ENCODE measurements at places on chromosomes 1 and 21.

DNA sequence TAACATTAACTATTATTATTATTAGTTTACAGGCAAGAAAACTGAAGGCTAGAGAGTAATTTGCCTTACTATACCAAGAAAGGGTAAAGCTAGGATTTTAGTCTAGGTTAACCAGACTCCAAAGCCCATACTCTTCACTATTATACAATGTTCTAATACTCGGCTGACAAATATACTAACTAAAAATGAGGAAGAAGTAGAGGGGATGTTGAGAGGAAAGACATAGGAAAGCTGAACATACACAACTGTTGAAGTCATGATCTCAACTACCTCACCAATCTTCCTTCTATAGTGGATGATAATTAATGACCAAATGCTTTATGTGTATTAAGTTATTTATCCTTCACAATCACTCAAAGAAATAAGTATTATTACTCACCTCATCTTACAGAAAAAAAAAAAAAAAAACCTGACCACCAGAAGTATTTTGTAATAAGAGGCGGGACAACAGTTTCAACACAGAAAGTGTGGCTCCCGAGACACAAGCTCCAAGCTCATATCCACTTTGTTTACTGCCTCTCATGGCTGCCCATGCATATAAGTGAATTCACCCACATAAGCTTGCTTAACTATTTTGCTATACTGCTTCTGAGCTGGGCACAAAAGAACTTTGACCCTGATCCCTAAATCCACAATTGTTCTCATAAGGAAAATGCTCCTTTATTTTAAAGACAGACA lies 78.0 kb downstream of the USP1 start:
- no peak for DNase-seq

- no peak for DNase-seq
These were observed 1.2 kb upstream of the PGBD5 start for GRCh38 chr1:230427094-230427876.

DNA sequence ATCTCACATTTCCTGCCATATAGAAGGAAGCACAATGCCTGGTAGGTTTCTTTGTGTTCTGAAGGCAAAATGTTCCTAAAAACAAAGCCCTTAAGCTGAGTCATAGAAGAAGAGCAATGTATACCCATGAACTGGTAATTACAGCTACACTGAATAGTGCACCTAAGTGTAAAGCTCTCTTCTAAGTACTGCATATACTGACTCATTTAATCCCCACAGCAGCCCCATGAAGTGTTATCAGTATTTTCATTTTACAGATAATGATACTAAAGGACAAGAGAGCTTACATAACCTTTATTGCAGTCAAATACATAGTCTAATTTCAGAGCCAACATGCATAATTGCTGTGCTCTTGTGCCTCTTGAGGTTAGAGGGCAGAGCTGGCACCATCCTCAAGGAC lies 239.9 kb downstream of the DPYD start:
- DNase-seq, result no peak

GRCh38 chr1:84574936-84575335 lies 696 bp upstream of the CTBS start:
- no peak for DNase-seq

DNA sequence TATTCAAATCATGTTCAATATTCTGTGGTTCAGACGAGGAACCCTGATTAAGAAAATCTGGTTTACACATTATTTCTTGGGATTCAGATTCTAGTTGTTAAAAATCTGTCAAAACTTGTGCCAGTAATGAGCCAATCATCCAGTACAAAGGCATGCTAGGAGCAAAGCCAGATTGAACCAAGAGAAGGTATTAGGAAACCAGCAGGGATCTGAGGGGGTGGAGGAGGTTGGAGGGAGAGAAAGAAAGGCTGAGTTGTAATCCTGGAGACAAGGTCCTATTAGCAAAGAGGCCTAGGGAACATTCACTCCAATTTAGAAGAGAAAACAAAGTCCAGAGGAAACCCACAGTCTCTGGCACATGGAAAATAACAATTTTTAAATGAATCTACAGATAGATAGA lies 352.9 kb downstream of the LTN1 start:
- no peak for DNase-seq

GRCh38 chr1:97105531-97105930 lies 383.9 kb downstream of the PTBP2 start:
- DNase-seq, result no peak

DNA sequence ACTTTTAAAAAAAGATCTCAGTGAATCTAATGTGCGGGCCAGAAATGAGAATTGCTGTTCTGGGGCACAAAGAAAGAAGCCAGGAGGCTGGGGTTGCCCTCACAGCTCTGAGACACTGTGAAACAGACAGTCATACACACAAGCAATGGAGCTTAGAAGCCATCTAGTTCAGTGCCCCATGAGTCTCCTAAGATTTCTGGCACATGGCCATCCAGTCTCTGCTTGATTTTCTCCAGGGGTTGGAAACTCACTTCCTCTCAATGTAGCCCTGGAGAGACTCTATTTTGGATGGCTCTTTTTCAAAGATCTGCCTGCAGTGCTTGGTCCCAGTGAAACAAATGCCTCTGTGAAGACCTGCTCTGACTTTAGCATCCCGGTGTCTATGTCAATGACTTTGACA lies 38.6 kb downstream of the KCNN3 start:
- no peak for DNase-seq

Data from memory B cell (primary cell).